ENCODE measurements at places on chromosomes 11 and 22.

DNA sequence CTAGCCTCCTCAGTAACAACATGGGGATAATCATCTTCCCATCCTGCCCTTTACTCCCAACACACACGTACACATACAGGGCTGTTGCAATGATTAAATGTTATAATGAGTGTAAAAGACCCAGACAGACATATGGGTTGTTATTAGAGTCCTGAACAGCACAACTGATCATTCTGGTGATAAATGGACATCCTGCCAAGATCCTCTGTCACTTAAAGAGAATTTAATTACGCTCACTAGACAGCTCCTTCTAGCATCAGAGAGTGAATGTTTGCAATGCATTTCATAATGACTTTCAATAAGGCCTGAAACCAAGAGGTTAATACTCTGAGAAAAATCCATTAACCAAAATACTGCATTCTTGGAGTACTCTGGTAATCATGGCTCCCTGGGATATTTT is 115.8 kb downstream of the KCNC1 start:
- no peak for DNase-seq

DNA sequence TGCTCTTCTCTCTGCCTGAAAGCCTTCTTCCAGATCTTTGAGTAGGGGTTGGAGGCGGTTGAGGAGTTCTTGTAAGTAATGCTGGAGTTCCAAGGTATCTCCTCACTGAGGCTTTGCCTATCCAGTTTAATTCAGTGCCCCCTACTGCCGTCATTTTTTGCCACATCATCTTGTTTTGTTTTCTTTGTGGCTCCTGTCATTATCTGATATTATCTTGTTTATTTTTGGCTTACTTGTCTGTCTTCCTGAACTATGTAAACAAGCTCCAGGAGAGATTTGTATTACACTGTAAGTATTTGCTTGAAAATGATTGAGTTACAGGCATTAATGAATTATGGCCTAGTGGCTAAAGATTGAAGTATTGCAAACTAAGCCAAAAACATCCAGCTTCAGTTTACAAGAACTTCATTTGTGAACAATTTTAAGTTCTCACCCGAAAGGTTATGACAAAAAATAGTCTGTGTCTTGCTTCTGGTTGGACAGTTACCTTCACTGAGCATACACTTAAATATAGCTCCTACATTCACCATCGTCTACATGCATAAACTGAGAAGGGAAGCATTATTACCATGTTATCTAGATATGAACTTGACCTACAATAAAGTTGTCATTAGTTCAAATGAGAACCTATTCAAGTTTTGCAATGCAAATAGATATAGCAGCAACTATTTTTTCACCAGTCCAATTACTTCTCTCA is 154.8 kb downstream of the ARHGAP42 start:
- DNase-seq: no peak

- no peak for DNase-seq
Observed at GRCh38 chr11:24932110-24933000, 435.5 kb downstream of the LUZP2 start.

- DNase-seq: no peak
Observed at GRCh38 chr11:132814410-132814809, 717.9 kb downstream of the OPCML start.

- no peak for DNase-seq
Observed at GRCh38 chr11:128613300-128613995, 26.1 kb upstream of the ETS1 start.

DNA sequence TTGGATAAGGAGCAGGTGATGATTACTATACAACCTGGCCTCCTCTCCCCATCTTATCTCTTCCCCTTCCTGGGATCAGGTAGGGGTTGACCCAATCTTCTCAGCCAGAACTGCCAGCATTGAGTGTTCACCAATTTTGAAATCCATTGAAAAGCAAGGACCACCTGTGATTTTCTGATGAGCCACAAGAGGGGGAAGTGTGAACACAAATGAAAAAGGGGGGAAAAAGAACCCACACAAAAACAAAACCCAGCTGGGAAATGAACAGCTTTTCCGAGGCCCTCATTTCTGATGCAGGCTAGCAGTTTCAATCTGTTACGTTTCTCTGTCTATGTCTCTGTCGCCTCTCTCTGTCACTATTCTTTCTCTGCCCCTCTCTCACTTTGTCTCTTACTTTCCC is 161.9 kb downstream of the INSC start:
- DNase-seq: no peak

DNA sequence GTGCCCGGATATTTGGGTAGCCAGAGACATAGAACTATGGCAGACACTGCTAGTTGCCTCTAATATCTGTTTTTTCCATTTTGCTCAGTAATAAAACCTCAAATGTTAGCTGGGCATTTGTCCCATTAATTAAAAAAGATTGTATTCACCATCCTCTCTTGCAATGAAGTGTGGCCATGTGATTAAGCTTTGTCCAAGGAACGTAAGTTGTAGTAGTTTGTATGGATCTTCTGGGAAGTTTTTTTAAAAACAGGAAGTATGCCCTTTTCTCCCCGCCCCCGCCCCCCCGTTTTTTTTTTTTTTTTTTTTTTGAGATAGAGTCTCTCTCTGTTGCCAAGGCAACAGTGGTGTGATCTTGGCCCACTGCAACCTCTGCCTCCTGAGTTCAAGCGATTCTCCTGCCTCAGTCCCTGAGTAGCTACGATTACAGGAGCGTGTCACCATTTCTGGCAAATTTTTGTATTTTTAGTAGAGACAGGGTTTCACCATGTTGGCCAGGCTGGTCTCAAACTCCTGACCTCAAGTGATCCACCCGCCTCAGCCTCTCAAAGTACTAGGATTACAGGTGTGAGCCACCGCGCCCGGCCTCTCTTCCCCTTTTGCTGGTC is 1.7 kb upstream of the TMEM135 start:
- no peak for DNase-seq

DNA sequence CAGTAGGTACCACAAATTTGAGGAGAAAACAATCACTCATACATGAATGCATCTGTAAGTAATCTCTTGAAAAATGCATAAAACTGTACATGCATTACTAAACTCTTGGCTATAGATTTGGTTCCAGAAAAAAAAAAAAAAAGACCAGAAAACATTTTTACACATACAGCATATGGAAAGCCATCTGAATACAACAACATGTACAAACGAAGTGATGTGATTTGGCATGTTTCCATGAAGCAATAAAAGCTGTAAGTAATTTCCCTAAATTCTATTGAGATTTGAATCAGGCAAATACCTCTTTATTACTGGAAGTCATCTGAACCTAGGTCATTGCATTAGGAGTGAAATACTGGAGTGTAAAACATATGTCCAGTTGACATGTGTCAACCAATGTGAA is 31.9 kb upstream of the ZC3H12C start:
- DNase-seq: no peak

- no peak for DNase-seq
Observed at GRCh38 chr11:22161489-22161888, 31.4 kb upstream of the ANO5 start.

GRCh38 chr11:33808228-33808828 is 34.0 kb upstream of the FBXO3 start:
- peak; percentile 13 for DNase-seq

DNA sequence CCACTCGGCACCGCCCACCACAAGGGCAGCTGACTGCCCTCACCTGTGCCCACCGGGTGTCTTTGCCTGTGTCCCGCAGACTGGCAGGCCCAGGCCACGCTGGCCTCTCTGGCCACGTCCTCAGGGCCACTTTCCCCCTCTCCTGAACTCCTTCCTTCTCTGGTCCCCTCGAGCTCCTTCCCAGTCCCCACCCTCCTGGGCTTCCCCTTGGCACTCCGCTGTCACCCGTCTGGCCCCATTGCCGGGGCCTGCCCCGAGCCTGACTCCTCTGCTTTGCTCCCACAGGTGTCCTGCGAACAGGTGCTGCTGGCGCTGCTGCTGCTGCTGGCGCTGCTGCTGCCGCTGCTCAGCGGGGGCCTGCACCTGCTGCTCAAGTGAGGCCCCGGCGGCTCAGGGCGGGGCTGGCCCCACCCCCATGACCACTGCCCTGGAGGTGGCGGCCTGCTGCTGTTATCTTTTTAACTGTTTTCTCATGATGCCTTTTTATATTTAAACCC is 14.2 kb downstream of the MCAT start:
- DNase-seq: no peak

DNA sequence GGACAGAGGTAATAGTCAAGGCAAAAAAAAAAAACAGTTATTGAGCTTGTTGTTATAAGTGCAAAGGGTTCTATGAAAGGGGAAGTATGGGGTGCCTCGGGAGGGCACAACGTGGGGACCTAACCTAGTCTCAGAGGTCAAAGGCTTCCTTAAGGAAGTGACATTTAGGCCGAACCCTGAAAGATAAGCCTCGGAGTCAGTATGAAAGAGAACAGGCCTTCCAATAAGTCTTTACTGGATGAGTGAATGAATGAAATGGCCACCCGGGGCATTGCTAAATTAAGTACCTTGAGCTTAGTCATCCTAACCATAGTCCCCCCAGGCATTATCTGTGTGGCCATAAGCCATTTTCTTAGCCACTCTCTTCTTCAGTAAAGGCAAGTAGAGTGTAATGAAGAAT is 19.7 kb downstream of the FLI1 start:
- DNase-seq: no peak

- DNase-seq: no peak
Observed at GRCh38 chr11:35077709-35078469, 61.1 kb upstream of the CD44 start.

DNA sequence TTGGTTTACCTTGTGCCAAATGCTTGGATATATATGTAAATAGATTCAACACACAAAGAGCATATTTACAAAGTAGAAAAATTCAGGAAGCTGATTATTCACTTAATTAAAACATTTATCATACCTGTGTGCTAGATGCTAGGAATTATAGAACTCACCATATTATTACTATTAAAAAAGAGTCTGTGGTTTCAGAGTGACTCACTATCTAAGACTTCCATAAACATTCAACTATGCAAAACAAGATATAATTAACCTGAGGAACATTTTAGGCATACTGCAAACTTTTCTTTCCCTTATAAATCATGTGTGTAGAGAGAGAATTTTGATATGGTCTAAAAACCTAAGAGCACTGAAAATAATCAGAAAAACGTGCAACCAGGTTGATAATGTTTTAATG is 27.3 kb downstream of the CTSC start:
- DNase-seq: no peak

- no peak for DNase-seq
Observed at GRCh38 chr11:44825058-44825785, 98.5 kb downstream of the TSPAN18 start.

DNA sequence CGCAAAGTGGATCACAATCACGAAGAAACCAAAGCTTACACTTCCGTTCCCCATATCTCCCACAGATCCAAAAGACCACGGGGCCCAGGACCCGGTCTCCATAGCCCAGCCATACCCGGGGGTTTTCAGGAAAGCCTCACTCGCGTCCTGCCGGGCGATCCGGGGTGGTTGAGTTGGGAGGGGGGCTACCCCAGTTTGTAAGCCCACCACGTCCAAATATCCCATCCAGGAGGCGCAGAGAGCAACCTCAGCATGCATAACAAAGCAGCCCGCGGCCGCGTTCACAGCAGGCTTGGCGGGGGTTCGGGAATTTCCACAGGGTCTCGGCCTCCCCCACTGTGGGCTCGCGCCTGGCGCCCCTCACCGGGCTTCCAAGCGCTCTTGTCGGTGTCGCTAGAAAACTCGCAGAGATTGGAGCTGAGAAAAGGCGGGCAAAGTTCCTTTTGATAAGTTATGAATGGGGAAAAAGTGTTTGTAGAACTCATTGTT is 9.5 kb downstream of the SDF2L1 start:
- DNase-seq: no peak

DNA sequence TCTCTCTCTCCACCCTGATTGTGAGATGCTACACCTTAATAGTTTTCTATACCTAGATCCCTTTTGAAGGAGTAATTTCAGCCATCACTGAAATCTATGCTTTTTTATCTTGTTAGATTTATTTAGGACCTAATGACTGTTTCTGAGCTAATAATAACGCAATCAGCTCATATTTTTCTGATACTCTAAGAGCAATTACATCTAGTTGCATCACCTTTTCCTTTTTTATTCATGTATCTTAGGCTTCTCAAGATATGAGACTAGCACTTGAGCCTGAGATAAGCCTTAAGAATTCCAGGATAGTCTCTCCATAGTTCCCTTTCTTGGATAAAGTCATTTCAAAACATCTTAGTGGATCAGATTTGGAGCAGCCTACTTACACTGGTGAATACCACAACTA is 25.1 kb upstream of the CAVIN3 start:
- DNase-seq: no peak

DNA sequence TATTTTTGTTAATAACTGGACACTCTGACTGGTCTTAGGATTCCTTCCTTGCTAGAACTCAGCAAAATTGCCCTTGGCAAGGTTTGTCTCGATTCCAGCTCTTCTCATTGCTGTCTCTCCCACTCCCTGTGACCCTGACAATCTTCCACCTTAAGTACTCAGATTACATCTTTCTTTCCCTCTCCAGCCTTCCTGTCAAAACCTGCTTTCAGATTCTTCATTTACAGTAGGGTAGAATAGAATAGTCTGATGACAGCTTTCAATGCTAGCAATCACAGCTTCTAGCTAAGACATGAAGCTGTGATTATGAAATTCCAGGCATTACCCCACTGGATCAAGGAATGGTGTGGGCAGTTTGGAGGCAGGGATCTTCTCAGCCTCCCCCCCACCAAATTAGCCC is 39.2 kb upstream of the LMO2 start:
- no peak for DNase-seq

DNA sequence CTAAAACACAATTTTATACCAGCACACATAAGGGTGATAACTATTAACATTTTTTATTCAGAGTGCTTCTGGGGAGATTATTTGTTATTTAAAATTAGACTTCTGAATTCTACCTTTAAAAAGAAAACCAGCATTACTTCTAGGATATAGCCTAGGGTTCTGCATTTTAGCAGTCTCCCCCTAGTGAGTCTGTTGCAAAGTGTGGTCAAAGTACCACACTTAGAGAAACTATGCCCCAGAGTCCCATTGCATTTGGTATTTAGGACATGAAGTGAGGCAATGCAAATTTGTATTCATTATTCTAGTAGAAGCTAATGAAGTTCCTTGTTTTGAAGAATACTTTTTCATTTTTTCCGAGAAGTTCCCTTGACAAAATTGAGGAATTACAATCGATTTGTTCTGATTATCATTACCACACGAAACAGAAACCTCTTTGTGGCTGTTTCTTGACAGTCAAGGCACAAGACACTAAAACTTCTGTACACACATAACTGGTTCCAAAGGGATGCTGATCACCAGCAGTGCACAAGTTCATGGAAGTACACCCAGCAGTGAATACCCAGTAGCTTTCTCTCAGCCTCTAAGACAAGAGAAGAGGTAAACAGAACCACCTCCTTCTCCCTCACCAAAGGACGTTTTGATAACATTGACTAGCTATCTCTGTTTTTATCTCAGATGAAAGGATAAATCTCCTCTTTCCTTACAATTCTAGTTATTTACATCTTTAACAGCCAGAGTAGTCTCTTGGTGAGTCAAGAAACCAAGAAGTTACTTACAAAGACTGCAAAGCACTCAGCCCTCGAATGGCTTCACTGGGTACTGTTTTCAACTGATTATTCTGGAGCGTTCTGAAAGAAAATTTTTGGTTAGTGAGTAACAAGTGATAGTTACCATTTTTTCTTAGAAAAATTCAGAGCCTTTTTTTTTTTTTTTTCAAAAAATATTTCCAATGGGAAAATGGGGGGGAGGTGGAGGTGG is 27.6 kb upstream of the CCDC34 start:
- DNase-seq: peak; percentile 46

- DNase-seq: no peak
Observed at GRCh38 chr22:18136563-18137320, 13.2 kb upstream of the USP18 start.

All from GM04503 (cell line).